Stimulated activated CD8-positive, alpha-beta memory T cell treated with anti-CD3 and anti-CD28 coated beads, Interleukin-4, amount 100 ng/mL, for 4 hours (primary cell): ENCODE measurements at places on chromosomes 5 and 9.

- no peak for DNase-seq
Observed at GRCh38 chr9:84703793-84704192, 34.3 kb downstream of the NTRK2 start.

DNA sequence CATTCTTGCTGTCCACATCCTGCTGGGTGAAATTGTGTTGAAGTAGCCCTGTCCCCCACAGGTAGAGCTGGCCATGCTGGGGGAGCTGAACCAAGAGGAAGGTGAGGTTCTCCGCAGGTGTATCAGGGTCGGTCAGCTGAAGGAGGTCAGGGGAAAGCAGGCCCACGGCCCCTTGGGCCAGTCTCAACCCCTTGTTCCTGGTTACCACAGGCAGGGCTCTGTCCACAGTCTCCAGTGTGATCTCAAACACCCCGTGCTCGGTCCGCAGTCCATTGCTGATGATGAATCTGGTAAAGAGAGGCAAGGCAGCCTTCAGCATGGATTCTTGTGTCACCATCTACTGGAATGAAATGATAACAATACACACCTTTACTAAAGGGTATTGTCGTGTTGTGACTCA is 53.4 kb upstream of the CER1 start:
- DNase-seq: no peak

DNA sequence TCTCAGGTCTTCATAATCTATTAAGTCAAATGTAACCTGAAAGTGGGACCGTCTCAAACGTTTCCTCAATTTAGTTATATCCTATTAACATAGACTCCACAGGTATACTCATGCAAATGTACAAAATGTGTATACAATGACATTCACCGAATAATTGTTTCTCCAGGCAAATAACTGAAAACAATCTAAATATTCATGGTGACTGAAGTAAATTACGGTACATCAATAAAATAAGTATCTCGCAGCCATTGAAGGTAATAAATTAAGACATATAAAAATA is 482 bp downstream of the IARS1 start:
- DNase-seq: no peak

DNA sequence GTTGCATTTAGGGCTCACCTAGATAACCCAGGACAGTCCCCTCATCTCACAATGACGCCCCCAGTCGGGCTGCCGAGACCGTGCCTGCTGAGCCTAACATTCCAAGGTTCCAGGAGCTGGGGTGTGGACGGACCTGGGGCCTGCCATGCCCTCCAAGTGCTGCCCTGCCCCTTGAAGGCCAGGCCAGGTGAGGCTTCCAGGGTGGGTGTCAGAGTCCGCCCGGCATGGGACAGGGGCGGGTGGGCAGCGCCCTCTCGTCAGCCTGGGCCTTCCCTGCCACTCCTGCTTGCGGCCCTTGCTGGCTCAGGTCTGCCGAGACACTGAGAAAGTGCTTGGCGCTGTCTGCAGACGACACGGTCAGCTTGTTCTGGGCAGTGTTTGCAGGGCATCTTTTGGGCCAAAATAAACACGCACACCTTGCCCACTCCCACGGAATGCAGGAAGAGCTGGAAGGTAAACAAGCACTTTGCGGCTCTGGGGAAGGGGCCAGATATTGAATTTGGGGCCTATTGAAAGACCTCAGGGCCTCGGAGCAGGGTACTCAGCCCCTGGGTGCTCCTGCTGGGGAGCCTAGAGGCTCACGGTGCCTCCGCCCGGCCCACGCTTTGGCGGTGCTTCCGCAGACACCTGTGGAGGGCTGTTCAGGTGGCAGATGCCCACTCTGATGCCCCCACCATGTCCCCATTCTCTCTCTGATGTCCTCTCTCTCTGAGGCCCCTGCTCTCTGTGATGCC is 4.2 kb upstream of the SCGB3A1 start:
- DNase-seq: no peak

DNA sequence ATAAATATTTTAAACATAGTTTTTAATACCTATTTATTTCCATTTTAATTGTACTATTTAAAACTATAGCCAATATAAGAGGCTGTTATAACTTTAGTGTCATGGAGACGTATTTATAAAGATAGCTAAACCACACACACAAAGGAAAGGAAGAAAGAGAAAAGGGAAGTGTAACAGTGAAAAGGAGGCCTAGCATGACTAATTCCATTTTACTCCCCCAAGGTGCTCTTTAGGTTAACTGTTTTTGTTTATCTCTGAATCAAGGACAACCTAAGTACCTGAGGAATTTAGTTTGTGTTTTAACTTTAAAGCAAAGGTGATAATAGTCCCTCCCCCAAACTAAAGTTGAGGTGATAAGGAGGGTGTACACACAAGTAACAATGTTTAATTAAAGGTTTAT is 1188.9 kb upstream of the C9orf72 start:
- no peak for DNase-seq

DNA sequence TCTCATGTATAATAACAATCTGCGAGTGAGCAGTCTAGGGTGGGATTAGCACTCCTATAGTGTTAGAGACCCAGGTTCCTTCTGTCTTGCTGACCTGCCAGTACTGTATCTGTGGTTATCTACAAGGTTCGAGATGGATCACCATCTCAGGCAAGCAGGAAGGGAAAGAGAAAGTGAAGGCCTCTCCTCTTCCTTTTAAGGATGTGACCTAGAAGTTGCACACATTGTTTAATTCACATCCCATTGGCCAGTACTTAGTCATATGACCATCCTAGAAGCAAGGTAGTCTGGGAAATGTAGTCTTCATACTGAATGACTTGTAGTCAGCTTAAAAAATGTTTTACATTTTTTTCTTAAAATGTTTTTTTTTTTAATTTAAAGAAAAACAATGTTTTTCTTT is 168.6 kb downstream of the CARTPT start:
- no peak for DNase-seq

- DNase-seq: no peak
Observed at GRCh38 chr9:87229108-87229507, 268.6 kb upstream of the DAPK1 start.

- DNase-seq: no peak
Observed at GRCh38 chr5:143121135-143121475, 282.4 kb downstream of the NR3C1 start.

- DNase-seq: no peak
Observed at GRCh38 chr9:112891521-112891920, 845 bp upstream of the SLC46A2 start.

GRCh38 chr5:29662876-29663275 is 1530.6 kb upstream of the CDH6 start:
- no peak for DNase-seq

DNA sequence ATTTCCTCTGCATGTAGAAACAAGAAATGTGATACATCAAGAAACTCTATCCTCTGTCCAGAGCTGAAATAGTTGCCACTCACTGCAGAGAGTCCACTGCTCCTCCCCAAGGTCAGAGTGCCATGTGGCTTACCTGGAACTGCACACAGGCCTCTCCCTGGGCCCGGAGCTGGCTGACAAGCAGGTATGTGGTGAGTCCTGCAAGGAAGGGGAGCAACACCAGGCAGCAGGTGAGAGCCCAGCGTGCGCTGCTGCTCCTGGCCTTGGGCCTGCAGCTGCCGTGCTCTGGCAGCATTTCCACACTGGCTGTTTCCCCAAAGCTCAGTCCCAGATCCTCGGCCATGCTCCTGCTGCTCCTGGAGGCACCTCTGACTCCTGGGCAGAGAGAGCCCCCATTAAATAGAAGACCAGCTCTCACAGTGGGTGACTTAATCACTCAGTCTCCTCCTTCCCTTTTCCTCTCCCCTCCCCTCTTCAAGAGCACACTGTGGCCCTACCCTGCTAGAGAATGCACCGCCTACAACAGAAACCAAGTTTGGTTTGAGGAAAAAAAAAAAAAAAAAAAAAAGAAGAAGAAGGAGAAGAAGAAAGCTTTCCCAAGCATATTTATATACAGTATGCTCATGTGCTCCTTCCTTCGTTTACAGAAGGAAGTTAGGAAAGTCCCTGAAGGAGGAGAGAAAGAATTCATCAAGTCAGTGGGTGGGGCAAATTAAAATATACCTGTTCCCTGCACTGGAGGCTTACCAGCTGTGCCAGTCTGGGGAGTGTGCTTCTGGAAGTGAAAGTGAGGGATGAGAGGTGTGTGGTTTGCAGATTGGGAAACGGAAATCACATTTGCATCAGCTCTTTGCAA is at the start of gene TNFSF15:
TNFSF15 (minus strand) TSS at position 370 of the 856 bp plus-strand sequence; CDS start at position 343, 27 bp downstream.
- DNase-seq: no peak

DNA sequence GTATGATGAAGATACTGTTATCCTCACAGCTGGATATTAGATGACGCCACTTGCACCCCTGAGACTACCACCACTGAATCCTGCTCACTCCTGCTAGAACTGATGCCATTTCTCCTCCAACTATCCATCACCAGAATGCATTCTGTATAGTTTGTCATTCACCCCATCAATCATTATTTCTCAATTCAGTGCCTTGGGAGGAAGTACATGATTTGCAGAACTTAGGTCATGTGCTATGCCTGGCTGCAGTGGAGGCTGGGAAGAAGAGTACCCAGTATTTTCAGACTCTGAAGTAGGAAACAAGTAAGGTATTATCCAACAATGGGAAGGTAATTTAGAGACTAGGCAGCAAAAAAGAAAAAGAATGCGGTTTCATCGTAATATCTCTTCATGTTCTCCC is 26.2 kb upstream of the HSD17B4 start:
- DNase-seq: no peak

DNA sequence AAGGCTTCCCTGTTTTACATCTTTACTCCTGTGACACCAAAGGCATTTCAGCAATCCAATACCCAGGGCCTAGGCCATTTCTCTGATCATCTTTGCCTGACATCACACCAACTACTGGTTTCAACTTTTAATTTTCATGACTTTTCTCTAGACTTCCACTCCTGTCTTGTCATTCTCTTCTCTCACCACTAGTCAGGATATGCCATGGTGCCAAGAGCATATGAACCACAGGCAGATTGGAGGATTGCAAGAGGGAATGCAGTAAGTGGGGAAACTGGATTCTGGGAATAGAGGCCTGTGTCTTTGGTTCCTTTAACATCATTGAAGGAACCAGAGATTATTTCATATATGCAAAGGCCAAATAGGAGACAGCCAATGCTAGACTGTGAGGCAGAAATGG is 69.3 kb downstream of the ANKRD31 start:
- no peak for DNase-seq

GRCh38 chr5:96714951-96715451 is 52.8 kb downstream of the CAST start:
- no peak for DNase-seq

DNA sequence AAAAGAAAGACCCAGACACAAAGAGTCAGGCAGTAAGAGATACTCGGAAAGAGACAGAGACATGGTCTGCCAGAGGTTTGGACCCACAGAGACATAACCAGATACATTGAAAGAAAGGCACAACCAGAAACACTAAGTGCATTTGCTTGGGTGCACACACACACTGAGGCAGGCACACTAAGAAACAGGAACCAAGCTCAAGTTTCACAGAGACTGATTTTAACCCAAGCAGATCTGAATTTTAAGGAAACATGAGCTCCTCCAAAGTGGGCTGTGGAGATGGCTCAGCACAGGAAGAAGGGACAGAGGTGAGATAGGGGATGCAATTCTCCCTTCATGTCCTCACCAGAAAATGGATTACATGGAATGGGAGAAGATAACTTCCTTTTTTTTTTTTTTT is 9.5 kb downstream of the AQP3 start:
- DNase-seq: no peak

- DNase-seq: no peak
Observed at GRCh38 chr5:3740546-3741373, 145.1 kb downstream of the IRX1 start.

DNA sequence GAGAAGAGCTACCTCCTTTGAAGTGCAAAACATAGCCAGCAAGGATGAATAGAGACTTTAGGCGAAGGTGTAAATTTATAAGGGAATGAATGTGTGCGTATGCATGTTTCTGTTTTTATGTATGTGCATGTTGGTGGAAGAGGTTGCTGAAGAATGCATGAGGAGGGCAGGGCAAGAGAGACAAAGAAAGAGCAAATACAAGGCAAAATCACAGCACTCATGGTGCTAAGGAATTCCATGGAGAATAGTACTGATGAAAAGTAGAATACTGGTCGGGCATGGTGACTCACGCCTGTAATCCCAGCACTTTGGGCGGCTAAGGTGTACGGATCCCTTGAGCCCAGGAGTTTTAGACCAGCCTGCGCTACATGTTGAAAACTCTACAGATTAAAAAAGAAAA is 762.1 kb upstream of the PTPRD start:
- DNase-seq: no peak

- no peak for DNase-seq
Observed at GRCh38 chr5:127563136-127563535, 45.7 kb downstream of the PRRC1 start.

DNA sequence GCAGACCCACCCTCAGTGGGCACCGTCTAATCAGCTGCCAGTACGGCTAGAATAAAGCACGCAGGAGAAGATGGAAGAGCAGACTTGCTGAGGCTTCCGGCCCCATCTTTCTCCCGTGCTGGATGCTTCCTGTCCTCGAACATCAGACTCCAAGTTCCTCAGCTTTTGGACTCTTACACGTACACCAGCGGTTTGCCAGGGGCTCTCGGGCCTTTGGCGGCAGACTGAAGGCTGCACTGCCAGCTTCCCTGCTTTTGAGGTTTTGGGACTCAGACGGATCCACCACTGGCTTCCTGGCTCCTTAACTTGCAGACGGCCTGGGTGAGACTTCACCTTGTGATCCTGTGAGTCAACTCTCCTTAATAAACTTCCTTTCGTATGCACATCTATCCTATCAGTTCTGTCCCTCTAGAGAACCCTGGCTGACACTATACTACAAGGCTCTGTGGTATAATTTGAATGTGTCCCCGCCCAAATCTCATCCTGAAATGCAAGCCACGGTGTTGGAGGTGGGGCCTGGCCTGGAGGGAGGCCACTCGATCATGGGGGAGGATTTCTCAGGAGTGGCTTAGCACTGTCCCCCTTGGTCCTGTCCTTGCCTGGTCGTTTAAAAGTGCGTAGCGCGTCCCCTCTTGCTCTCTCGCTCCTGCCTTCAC is 31.1 kb upstream of the NRARP start:
- no peak for DNase-seq

DNA sequence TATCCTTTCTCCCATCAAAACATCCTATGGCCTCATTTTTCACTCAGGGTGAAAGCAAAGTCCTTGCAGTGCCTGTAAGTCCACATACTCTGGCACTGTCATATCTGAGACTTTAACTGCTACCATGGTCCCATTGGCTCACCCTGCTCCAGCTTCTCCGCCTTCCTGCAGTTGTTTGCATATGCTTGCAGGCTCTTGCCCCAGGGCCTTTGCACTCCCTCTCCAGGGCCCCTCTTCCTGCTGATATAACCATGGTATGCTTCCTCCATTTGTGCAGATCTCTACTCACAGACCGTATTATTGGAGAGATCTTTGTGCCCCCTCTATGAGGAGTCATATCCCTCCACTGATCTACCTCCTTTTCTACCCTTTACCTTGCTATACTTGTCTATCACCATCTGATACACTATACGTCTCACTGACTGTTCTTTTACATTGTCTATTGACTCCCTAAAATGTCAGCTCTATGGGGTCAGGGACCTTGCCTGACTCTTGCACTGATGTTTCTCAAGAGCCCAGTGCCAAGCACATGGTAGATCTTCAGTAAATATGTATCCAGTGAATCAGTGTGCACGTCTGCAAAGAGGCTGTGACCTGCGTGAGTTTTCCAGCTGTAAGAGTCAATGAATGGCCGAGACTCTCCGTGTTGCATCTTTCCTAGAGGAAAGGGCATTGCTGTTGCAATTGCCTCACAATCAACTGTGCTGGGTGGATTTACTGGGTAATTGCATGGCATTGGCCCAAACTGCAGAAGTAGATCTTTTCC is 81.7 kb upstream of the CPEB4 start:
- DNase-seq: no peak

GRCh38 chr9:116653348-116654058 is 33.6 kb upstream of the TRIM32 start:
- no peak for DNase-seq
